Stimulated activated CD4-positive, alpha-beta T cell treated with anti-CD3 and anti-CD28 coated beads, Interleukin-4, amount 100 ng/mL, for 48 hours (primary cell): ENCODE measurements at places on chromosomes 7 and 10.

DNA sequence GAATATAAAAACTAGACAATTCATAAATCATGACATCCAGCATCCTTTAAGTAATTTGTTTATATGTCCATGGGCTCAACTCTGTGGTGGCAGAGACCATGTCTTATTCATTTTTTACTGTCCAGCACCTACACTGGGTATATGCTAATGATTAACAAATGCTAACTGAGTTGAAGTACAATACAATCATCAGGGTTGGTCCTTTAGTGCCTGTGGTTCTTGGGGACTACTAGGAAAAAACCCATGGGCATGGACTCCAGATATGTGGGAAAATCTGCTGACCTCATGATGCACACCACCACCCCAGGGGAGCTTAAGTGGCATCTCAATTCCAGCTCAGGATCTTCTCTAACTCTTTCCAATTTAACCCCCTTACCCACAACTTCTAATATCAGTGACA lies 85.3 kb upstream of the YAE1 start:
- no peak for DNase-seq

DNA sequence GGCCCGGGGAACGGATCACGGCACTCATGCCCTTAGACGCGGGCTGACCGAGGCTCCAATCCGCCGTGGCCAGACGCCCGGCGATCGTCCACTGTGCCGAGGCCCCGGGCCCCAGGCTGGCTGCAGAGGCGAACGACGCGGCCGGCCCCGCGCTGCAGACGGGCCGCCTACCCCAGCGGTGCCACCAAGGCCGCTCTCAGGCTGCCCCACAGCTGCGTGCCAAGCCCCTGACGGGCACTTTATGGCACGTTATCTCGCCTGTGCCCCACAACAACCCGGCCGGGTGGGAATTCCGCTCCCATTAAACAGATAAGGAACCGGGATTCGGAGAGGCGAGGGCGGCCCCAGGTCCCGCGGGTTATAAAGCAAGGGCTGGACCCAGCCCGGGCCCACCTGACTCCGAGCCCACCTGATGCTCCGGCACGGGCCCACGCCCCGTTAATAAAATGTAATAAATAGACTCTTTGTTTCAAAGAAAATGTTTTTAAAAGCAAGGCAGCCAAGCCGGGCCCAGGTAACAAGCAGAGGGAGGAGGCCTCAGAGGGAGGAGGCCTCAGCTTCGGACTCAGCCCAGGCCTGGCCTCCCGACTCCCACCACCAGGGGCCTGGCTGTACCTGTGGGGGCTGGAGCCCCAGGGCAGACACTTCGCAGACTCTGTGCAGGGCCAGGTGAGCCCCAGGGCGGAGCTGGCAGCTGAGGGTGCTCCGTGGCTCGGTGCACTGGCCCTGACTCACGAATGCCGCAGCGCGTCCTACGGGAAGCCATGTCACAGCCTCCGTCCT lies 79.7 kb downstream of the FOXL3 start:
- no peak for DNase-seq

DNA sequence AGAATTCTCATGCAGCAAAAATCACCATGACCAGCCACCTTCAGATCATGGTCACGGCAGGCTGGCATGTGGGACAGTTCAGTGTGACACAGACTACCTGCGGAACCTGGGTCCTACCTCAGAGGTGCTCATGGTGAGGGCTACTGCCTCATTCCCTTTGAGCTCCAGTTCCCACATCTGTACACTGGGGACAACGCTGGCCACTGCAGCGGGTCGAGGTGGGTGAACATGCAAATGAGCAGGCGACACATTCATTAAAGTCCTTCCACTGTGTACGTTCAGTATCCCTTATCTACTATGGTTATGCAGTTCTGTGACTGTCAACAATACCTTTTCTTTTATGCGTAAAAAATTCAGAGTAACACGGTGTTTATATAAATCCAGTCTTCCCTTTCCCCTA lies 218.7 kb upstream of the AOAH start:
- no peak for DNase-seq

DNA sequence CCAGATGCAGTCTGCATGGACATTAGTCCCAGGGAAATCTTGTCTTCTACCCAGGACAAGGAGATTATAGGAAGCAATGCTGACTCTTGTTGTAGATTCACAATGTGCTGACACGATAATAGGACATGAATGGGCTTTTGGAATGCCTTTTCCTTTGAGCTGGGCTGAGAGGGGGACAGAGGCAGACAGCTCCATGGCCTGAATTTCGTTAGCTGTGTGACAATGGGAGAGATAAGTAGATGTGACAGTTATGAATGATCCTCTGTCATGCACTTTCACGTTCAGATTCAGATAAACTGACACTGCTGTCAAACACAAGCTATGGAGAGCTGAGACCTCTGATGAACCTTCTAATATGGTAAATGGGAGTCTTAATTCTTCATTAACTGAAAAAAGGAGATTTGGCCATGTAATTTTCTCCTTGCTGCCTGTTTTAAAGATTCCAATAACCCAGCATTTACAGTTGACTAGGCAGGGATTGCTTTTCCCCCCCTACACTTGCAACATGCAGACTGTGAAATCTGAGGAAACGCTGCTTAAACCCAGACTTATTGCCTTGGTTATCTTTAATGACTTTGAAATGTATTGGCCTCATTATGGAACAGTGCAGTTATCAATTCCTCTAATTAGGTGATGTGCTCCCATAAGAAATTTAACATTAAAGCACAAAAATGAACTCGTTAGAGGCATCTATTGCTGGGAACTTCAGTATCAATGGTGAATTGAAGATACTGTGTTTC lies 669.3 kb downstream of the AUTS2 start:
- DNase-seq, result no peak

DNA sequence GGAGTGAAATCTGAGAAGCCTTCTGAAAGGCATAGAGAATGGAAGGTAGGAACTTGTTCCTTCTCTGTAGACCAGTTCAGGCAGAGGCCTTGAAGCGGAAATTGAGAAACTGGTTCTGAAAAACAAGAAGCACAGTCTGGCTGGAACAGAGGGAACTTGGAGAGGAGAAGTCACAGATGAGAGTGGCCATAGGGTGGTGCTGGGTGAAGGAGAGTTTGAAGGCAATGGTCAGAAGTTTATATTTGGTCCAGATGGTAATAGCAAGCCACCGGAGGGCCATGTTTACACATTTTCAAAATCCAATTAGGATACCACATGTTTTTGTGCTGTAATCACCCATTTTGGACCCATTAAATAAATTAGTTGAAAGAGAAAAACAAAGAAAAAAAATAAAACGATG lies 692.5 kb downstream of the INHBA start:
- DNase-seq, result no peak

- no peak for DNase-seq
Measured at GRCh38 chr7:17318146-17318545, 19.7 kb downstream of the AHR start.

- DNase-seq, result no peak
Measured at GRCh38 chr7:81158189-81158588, 239.3 kb upstream of the SEMA3C start.

GRCh38 chr10:34698979-34699378 lies 116.1 kb downstream of the PARD3 start:
- DNase-seq, result no peak

DNA sequence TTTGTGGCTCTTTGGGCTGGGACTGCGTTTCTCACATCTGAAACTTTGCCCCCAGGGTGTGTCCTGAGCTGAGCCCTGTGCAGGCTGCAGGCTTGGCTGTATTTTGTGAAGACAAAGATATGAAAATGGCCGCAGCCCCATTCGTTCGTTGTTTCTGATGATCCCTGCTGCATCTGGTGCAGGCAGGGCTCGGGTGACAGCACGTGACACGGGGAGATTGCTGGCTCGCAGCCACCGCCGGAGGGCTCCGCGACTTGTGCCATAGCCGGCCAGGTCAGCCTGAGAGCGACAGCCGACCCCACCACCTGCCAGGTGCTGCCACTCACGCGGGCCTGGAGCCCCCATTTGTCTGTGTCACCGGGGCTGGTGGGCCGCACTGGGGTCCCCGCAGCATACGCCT lies 81.3 kb downstream of the ZRANB1 start:
- DNase-seq, result no peak

DNA sequence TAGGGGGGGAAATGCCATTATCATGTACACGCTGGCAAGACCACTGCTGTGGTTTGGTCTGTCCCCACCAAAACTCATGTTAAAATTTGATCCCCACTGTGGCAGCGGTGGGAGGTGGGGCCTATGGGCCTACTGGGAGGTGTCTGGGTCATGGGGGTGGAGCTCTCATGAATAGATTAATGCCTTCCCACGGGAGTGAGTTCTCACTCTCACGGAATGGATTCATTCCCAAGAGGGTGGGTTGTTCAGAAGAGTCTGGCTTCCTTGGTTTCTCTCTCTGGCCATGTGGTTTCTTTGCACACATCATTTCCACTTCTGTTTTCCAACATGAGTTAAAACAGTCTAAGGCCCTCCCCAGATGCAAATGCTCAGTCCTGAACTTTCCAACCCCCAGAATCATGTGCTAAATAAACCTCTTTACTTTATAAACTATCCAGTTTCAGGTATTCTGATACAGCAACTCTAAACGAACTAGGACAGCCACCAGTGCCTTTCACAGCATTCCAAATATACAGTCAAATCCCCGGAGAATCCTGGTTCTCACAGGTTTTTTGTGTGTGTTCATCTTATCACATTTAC lies 44.3 kb downstream of the SMURF1 start:
- DNase-seq, result no peak
